ENCODE measurements at places on chromosomes 5 and 9. TPM values are rescaled to one million over a fixed set of nuclear protein-coding genes. Genes with fewer than 3 reads are reported as not detected.

GRCh38 chr5:150624334-150625163, 15.9 kb upstream of the SYNPO start:
- no peak for DNase-seq

Gene CDC42SE2
- 38.0 TPM for total RNA-seq

DNA sequence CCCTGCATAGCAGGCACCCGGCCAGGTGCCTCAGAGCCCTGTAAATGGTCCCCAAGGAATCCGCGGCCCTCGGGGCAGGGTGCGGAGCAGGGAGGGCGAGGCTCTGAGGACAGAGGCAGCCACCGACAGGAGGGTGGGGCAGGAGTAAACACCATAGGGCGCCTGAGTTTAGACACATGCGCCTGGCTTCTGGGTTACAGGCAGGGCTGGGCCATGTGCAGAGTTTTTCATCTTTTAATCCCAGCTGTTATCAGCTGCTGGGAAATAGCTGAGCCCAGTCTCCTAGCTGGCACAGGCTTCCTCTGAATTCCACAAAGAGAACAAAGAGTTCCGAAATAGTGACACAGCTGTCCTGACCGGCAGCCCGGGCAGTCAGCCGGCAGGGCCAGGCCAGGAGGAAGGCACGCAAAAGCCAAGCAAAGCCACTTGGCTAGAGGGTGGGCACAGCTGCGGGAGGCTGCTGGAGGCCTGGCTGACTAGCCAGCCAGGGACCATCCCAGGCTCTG, 98.9 kb upstream of the PHYKPL start:
- DNase-seq, result no peak

DNA sequence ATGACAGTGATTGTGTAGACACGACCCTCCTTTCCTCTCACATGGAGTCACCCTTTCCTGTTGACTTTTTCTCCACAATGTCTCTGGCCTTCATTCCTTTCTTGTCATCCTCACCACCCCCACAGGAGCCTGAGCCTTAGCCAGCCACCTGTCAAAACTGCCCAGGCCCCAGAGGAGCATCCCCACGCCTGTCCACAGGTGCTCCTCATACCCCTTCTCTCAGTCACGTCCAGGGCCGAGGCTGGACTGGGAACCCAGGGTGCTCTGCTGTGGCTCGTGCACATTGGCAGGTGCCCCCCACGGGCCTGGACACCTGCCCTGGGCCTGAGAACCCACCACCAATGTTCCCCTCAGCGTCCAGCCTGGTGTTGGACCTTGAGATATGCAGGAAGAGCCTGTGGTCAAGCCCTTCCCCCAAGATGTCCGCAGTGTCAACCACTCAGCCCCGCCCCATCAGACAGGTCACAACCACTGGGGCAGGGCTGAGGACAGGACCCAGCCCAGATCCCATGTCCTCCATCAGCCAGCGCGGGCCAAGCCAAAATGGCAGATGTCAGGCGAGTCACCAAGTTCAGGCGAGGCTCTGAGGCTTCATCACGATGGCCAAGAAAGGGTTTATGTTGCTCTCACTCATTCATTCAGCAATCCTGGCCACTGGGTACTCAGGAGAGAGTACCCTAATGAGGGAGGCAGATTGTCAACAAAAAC, 65.8 kb upstream of the STXBP1 start:
- no peak for DNase-seq

Gene CCL19
- total RNA-seq, result 8.0 TPM

DNA sequence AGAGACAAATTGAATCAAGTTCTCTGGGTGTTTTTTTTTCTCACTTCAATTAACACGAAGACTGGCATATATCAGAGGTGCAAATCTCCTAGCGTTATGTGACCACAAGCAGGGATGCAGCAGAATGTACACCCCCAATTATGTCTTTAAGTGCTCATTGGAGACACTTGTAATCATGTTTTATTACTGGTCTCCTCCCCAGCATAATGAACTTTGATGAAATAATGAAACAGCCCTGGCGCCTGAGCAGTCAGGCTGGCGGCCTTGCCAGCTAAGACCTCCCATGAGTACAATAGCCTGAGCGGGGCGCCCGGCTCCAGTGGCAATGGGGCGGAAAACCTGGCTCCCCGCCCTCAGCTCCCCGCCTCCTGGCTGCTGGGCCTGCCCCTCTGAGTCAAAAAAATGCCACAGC, 209.4 kb upstream of the MSX2 start:
- DNase-seq, result no peak
